Activated CD4-positive, alpha-beta T cell treated with anti-CD3 and anti-CD28 coated beads for 4 hours (primary cell): ENCODE measurements at places on chromosomes 7 and 10.

- DNase-seq, result no peak
Observed at GRCh38 chr7:115269486-115269885, 347.6 kb downstream of the MDFIC start.

GRCh38 chr10:22317076-22317370 is 835 bp downstream of the COMMD3 start:
- DNase-seq, result no peak

GRCh38 chr7:33901199-33901598 is 4.1 kb upstream of the BMPER start:
- DNase-seq, result no peak

GRCh38 chr7:91913612-91914011 is 27.1 kb upstream of the AKAP9 start:
- no peak for DNase-seq

DNA sequence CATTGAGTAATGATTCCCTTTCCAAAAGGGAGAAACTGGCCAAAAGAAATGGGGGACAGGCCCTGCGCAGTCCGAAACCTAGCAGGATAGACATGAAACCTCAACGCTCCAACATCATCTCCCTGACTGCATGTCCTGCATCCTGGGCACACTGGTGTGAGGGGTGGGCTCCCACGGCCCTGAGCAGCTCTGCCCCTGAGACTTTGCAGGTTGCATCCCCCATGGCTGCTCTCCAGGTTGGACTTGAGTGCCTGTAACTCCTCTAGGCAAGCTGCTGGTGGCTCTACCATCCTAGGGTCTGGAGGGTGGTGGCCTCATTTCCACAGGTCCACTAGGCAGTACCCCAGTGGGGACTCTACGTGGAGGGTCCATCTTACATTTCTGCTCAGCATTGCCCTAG is 16.3 kb upstream of the CRYGN start:
- no peak for DNase-seq

GRCh38 chr7:101598422-101598985 is 30.6 kb downstream of the MYL10 start:
- no peak for DNase-seq

- DNase-seq, result no peak
Observed at GRCh38 chr10:30500963-30501504, 67.0 kb downstream of the MAP3K8 start.

DNA sequence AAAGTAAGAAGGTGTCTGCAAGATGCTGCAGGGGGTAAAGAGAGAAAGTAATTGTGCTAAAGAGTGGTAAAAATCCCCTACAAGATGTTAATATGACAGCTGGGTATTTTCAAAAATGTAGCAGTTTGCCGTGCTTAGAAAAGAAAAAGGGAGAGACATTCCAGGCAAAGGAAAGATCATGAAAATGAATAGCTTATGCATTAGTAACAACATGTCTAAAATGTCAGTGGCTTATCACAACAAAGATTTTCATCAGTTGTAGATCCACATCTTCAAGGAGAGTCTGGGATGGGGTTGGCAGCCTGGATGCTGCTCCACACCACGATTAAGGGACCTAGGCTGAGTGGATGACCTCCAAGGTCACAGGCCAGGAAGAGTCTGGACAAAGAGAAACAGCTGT is 920.9 kb downstream of the GRID1 start:
- no peak for DNase-seq

DNA sequence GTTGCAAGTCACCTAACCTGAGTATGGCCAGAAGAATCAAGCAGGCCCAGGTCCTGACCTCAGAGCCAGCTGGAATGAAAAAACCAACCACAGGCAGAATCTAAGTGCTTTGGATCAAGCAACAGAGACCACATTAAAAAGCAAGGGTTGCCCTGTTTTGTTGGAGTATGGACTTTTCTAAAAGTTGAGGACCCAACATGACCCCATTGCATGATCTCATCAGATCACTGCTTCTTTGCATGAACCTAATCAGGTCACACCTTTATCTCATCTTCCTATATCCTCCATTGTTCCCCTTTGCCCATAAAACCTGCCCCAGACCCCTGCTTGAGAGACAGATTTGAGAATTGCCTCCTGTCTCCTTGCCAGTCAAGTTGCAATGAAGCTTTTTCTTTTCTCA is 11.6 kb upstream of the SNX10 start:
- no peak for DNase-seq

- DNase-seq, result no peak
Observed at GRCh38 chr7:69857014-69857413, 258.7 kb downstream of the AUTS2 start.

DNA sequence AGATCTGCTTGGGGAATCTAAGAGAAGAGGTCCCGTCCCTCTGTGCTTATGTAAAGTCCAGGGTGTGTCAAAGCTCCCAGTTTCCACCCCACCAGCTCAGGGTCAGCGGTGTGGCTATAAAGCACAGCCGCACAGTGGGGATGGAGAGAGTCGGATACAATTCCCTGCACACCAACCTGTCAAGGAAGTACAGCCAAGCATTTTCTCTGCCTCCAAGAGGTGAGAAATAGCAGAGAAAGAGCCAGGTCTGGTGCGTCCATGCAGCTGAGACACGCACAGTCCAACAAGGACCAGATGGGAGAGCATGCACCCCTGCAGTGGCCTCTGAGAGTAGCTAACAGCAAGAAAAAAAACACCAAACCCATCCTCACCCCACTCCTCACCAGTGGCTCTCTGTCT is 61.3 kb upstream of the WAC start:
- no peak for DNase-seq

DNA sequence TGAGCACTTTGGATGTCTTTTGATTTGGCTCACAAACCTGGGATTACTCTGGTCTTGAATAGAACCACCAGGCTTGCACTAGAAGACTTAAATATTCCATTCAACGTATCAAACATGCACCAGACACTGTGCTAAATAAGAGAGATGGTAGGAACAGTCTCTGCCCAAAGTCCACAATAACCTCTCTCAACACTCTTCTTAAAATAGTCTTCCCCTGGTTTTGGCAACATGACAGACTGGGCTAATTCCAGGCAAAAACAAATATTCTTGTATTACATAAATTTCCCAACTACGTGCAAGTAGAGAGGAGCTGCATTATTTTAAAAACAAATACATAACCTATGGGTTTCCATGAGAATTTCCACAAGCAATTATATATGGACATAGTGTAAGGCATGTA is 64.8 kb upstream of the PAPSS2 start:
- no peak for DNase-seq

DNA sequence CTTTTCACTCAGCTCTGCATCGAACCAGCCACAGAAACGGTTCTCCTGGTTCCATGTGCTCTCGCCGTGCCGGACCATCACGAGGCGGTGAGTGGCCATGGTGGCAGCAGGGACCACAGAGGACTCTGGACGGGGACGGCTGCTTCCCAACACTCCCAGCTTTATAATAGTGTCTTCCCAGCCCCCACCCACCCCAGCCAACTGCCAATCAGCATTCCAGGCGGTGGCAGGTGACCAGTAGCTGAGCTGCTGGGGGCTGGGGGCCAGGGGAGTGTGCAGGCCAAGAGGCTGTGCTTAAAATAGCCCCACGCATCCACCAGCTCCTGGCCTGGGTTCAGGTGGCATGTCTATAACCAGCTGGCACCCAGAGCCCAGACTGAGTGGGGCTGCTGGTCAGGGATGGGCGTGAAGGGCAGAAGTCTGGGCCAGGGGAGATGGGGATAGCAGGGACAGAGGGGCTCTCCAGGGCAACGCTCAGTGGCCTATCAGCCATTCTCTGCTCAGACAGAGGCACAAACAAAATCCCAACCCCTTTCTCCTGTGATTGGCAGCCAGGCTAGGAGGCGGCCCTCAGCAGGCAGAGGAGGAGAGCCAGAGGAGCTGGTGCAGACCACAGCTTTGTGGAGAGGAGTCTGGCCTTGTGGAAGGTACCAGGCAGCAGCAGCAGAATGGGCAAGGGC is at the start of gene PGAM2:
Gene PGAM2, minus strand, starts transcription at position 137 of the 680 bp plus-strand sequence. Its CDS starts 38 bp downstream, at position 99.
- DNase-seq, result no peak

DNA sequence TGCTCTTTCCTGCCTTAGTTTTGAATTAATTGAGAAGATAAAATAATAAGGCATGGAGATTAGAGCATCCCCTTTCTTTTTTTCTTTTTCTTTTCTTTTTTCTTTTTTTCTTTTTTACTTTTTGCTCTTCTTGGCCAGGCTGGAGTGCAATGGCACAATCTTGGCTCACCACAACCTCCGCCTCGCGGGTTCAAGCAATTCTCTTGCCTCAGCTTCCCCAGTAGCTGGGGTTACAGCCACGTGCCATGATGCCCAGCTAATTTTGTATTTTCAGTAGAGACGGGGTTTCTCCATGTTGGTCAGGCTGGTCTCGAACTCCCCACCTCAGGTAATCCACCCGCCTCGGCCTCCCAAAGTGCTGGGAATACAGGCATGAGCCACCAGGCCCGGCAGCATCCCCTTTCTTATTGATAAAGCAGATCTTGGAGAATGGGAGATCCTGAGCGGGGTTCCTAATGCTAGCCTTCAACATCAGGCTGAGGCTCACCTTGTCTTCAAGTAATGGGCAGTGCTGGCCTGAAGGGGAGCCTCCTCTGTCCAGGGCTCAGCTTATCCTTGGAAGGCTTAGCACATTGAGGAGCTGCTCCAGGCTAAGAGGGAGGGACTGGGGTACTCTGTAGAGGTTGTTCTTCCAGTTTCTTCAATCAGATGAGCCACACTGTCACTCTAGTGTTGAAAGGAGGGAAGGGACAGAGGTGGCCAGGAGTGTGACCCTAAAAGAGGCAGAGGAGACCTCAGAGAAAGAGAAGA is 27.9 kb downstream of the GSTO2 start:
- DNase-seq, result no peak

- DNase-seq, result no peak
Observed at GRCh38 chr7:105454095-105454747, 65.5 kb upstream of the SRPK2 start.

- no peak for DNase-seq
Observed at GRCh38 chr7:51128545-51129435, 187.8 kb downstream of the COBL start.

GRCh38 chr10:24502006-24502405 is 221.7 kb downstream of the ARHGAP21 start:
- no peak for DNase-seq

DNA sequence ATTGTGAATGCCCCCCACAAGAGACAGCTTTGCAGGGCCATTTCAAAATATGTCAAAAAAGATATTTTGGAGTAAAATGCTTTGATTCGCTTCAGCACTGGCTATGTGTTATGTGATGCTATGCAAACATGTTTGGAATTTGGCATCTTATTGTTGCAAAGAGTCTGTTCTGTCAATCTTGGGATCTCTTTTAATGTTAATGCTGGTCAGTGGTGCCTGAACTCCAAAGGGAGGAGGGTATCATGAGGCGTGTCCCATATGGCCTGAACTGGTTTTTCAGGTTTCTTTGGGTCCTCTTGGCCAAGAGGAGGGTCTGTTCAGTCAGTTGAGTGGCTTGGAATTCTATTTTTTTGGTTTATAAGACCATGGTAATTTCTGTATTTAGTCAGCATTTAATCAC is 81.4 kb downstream of the HECW1 start:
- DNase-seq, result no peak

- DNase-seq, result no peak
Observed at GRCh38 chr10:99369126-99369525, 40.0 kb downstream of the CNNM1 start.

- no peak for DNase-seq
Observed at GRCh38 chr7:106448992-106449859, 164.4 kb upstream of the NAMPT start.

DNA sequence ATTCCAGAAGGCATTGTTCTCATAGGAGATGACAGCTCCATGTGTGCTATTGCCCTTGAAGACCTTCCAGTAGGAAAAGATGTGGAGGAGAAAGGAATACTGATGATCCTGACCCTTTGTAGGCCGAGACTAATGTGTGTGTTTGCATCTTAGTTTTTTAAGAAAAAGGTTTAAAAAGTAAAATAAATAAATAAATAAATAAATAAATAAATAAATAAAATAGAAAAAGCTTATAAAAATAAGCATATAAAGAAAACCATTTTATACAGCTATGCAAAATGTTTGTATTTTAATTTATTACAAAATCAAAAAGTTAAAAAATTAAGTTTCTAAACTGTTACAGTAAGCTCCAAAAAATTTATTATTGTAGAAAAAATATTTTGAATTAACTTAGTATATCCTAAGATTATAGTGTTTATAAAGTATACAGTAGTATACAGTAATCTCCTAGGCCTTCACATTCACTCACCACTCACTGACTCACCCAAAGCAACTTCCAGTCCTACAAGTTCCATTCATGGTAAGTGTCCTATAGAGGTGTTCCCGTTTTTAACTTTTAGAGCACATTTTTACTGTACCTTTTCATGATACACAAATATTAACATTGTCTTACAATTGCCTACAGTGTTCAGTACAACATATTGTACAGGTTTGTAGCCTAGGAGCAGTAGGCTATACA is 435.2 kb upstream of the SEMA3A start:
- DNase-seq, result no peak

DNA sequence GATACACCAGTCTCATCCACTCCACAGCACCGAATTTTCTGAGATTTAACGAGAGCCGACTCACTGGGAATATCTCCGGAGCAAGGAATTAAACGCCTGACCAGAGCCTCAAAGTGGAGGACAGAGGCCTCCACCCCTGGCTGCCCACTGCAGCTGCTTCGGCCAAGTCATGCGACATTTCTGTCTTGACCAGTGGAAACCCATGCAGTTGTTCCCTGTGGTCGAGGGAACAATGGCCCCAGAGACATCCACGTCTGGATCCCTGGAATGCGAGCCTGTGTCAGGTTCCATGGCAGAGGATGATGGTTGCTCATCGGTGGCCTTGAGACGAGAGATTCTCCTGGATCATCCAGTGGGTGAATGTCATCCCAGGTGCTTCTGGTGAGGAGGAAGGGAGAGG is 65.7 kb upstream of the INSIG1 start:
- no peak for DNase-seq

DNA sequence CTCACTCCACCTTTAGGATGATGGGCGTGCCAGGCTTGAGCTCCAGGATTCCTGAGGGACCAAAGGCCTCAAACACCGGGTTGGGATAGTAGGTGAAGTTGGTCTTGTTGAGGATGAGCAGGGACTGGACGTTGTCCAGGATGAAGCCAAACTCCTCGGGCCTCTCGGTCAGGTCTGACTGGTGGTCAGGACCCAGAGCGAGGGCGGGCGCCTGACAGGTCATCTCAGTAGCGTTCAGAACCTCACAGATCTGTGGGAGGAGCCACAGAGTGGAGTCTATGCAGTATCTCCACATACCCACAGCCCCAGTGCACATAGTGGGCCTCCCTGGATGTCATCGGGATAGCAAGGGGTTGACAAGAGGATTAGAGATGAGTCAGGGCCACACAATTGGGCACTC is 394.9 kb downstream of the PLXNA4 start:
- no peak for DNase-seq

GRCh38 chr10:72260976-72261783 is 12.5 kb upstream of the DDIT4 start:
- DNase-seq, result peak; percentile 37

- no peak for DNase-seq
Observed at GRCh38 chr10:27844223-27844622, 98.6 kb upstream of the MKX start.

GRCh38 chr7:137302081-137302480 is 41.5 kb downstream of the PTN start:
- DNase-seq, result no peak

GRCh38 chr7:15041226-15041625 is 138.7 kb upstream of the DGKB start:
- no peak for DNase-seq

- no peak for DNase-seq
Observed at GRCh38 chr10:88851706-88852105, at the start of gene ANKRD22. Gene ANKRD22 (minus strand): TSS chr10:88851844. CDS start chr10:88851607, 237 bp downstream.
